NCI-H187 treated with DMSO at 0.1 percent for 48 hours (cell line): ENCODE measurements at places on chromosomes 6 and 20.

DNA sequence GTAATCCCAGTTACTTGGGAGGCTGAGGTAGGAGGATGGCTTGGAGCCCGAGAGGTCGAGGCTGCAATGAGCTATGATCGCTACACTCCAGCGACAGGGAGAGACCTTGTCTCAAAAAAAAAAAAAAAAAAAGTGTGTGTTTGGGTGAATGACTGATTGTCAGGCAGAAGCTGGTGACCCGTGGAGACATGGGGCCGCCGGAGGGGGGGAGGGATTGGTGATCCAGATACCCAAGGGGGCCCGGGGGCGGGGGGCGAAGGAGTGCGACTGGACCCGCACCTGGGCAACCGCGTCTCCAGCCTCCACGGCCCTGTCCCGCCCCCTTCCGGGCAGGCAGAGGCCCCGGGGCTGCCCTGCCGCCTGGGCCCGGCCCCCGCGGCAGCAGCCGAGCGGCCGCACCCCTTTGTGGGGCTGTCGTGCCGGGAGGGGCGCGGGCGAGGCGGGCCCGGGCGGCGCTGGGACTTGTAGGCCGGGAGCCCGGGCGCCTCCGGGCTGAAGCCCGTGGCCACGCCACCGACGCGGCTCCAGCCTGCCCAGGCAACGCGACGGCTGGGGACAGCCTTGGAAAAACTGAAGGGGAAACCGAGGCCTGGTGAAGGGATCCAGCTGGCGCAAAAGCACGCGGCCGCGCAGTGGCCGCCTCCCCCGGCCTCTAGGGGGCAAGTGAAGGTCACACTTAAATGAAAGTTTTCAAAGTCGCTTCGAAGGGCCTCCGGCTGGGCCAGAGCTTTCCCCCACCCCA, 2.1 kb upstream of the RBM38 start:
- DNase-seq = no peak

DNA sequence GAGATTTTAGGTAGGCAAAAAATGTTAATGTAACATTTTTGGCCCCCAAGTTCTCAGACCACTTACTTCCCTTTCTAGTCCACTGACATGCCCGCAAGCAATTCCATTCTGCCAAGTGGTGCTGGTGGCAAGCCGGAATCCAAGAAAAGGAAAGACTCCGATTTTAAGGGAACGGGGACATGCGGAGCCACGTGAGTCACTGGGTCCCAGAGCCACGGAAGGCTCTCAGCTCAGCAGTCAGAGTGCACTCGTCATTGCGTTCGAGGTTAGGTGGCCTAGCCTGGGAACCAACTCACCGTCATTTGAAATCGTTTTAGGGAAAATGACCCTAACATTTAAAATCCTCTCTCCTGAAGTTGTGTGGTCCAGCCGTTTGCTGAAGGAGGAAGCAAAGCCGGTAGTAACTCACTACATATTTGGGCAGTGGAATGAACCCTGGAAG, 711 bp upstream of the SIRT5 start:
- no peak for DNase-seq

DNA sequence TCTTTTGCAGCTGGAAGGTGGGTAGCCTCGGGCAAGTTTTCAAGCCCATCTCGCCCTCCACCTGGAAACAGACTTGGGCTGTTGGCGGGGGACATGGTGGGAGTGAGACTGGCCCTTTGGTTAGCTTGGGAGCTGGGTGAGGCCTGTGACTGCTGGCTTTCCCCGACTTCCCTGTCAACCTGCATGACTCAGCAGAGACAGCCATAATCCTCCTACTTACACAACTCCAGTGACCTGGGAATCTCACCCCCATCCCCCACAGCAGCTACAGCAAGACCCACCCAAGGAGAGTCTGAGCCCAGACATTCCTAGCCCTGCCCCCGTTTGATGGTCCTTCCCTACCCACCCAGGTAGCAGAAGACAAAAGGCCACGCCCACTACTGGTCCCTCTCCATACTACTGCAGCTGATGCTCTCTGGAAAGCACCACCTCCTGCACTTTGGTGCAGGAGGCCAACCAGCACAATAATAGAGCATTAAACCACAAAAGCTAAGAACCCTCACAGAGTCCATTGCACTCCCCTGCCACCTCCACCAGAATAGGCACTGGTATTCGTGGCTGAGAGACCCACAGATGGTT, 188.4 kb downstream of the TRDN start:
- DNase-seq = no peak

GRCh38 chr20:34820805-34821578, 4.5 kb downstream of the NCOA6 start:
- no peak for DNase-seq

DNA sequence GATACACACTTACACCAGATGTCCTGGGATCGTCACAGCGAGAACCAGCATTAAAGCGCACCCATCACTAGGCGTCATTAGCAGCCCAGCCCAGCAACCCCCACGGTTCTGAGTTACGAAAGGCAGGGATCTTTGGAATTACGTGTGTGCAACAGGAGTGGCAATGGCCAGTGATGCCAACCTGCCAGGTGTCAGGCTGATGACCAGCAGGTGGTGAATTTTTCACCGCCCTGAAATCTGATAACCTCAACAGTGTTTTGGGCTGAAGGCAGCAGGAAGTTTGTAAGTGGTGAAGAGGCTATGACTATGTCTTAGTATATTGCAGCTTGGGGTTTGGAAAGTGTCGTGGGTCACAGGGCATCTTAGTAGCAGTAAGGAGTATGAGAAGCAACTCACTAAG, 166.1 kb downstream of the TMEM242 start:
- DNase-seq = peak; percentile 4

DNA sequence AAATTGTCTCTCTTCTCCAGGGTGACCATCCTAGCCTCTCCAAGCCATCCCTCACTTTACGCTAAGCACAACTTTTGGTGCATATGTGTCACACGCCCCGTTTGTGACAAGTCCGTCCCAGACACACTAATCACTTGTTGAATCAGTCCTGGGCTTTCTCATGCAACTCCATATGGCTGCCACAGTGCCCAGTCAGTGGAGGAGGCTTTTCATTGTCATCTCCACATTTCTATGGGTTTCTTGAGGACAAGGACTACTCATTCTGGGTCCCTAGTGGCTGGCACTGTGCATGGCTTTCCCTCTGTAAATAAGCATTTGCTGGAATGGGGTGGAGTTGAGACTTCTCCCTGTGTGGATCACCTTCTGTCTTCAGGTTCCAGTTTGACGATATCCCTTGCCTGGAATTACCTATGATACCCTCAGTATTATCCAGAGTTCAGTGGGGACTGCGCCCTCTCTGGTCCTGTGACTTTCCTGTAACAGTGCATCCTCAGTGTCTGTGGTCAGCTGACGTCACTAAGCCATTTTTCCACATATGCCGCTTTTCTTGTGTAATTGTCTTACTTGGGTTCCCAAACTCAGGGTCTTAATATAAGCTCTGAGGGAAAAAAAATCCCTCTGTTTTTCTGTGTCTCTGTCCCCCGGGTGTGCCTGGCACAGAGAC, 59.8 kb upstream of the MYL9 start:
- DNase-seq = no peak

DNA sequence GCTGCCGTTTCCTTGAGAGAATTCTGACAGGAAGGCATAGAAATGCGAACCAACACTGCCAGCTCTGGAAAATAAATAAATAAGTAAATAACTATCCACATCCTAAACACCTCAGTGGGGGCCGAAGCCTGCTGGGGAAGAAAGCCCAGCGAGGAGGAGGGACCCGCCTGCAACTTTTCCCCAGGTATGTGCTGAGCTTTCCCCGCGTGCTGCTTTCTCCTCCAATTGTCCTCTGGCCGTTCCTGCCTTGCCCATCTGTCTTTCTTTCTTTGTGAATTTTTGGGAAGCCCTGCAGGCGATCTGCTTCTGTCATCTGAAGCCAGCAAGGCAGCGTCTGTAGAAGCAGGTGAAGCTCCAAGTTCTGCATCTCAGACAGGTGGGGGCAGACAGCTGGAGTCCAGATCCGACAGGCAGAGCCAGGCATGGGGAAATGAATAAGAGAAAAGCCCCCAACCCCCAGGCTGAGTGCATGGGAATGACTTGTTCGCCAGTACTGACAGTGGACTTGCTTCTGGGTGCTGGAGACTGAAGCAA, 49.2 kb upstream of the IL17A start:
- no peak for DNase-seq

DNA sequence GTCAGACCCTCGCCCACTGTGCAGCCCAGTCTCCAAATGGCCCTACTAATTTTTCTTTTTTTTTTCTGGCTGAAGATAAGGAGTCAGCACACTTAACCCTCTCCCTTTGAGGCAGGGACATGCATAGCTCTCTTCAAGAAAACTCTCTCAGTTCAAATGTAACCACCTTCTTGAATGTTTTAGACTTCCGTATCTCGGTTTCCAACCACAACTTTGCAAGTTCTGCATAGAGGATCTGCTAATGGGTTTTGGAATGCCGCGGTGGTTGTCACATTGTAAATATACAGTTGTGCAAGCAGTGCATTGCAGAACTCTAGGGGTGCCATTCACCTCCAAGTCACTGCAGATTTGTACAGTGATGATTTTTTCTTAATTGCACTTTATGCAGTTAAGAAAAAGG, 59.4 kb upstream of the SLC35B3 start:
- DNase-seq = no peak

DNA sequence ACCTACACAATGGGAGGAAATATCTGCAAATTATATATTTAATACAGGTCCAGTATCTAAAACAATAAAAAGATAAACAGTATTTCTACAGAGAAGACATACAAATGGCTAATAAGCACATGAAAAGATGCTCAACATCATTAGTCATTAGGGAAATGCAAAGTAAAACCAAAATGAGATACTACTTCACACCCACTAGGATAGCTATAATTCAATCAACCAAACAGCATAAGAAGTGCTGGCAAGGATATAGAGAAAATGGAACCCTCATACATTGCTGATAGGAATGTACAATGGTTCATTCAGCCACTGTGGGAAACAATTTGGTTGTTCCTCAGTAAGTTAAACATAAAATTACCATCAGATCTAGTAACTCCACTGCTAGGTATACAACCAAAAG, 48.7 kb downstream of the NUDT3 start:
- DNase-seq = no peak

- no peak for DNase-seq
These were observed 562 bp downstream of the GGT7 start for GRCh38 chr20:34871966-34872621.

DNA sequence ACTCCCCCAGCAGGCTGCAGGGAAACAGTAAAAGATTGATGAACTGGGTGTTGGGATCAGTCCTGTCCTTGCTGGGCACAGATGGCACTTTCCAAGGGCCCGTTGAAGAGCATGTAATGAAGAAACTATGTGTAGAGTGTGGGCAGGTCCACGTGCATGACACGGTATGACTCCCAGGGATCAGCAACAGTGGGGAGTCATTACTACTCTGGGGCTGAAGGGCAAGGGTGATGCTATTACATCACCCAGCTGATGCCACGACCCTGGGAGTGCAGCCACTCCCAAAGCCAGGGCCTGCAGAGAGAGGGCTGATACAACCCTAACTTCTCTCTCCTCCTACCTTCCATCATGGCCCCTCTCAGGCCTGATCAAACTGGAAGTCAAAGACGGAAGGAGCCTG, 20.1 kb downstream of the KCNK17 start:
- DNase-seq = no peak

DNA sequence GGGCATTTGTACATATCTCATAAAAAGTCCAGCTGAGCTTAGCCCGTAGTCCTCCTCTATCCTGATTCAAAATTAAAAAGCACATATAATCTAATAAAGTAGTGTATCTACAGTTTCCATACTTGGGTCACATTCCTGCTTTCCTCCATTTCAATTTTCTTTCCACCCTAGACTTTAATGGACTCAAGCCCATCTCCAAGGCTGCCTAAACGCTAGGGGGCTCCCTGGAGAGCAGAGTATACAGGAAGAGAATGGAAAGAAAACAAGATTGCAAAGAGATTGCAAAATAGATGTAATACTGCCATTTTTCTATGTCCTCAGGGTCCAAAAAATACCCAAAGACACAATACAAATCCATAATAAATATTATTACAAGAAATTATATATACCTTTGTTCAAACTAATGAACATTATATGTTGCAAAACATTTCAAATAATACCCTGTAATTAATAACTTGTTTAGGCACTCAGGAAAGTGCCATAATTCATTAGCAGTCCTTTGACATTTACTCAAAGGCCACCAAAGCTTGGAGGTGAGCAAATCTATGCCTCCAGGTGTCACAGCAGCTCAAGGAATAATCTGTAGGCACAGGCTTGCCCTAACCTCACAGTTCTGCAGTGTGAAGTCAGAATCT, 2.4 kb upstream of the MCM3 start:
- peak; percentile 16 for DNase-seq

GRCh38 chr20:61969806-61970205, 95.9 kb downstream of the TAF4 start:
- no peak for DNase-seq

- no peak for DNase-seq
These were observed 12.5 kb downstream of the ETV7 start for GRCh38 chr6:36374972-36375371.

DNA sequence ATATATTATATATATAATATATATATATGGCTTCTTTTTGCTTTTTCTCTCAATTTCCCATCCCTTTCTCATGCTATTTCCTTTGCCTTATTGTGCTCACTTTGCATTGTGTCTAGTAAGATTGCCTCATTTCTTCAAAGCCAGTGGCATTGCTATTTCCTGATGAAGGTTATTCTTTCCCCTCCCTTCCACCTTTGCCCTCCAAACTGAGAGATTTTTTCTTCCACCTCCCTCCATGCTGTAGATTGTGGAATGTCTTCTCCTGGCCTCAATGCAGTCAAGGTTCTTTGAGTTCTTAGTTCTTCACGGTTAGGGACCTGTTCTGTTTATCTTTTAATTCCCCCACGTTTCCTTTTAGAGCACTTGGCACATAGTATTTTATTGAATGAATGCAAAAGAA, 17.2 kb downstream of the SH3BGRL2 start:
- DNase-seq = no peak

GRCh38 chr20:152131-152530, 5.1 kb upstream of the DEFB127 start:
- no peak for DNase-seq

DNA sequence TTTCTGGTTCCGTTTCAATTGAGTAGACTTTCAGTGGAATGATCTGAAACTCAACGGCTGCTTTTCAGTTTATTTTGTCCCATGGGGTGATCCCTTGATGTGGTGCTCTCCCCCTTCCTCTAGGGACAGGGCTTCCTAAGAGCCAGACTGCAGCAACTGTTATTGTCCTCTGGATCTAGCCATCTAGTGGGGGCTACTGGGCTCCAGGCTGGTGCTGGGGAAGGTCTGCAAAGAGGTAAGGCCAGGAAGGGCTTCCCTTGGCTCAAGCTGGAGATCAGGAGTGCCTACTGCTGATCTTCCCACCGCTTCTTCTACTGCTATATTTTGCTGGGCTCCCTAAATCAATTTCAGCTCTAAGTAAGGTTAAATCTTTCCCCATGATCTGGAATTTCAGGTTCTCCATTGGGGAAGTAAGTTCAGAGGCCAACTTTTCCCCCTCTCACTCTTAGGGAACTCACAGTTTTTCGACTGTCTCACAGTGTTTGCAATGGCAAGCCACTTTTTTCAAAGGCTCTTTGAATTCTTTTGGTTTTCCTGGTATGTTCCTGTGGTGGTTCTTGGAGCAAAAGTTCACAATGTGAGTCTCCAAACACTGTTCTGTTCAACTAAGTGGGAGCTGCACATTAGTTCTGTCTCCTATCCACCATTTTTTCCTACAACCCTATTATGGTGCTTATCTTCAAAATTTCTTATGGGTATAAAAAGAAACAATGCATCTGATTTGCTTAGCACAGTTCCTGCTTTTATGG, 286.2 kb upstream of the EXOC2 start:
- DNase-seq = no peak

- no peak for DNase-seq
These were observed 14.1 kb upstream of the CHMP4B start for GRCh38 chr20:33796907-33797544.
